H7 (cell line): ENCODE measurements at places on chromosomes 11 and 22.

DNA sequence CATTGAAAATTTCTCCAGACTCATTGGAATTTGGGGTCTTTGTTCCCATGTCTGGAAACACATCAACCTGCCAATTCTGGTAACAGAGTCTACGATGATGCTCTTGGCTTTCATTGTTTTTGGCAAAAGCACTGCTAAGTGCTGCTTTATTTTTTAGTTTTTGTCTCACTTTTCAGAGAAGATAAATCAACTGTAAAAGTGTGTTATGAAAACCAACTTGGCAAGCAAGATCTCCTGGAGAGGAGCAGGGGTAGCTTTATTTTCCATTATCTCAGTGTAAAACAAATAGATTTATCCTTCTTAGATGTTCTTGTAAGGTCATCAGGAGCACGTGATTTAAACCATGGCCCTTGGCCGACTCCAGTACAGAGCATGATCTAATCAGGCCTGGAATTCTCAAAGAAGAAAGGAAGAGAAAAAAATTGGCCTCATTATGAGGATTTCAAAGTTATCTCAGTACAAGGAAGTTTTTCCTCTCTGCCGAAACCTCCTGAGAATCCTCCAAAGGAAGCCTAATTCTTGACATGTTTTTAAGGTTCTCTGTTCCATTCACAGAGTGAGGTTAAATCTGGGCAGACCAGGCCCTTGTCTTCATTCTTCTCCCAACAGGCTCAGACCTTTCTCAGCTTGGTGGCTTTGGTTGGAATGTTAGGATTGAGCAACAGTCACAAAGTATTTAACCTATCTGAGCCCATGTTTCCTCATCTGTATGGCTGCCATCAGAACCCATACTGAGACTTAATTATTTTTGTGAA is 16.4 kb upstream of the PAMR1 start:
- no peak for DNase-seq

DNA sequence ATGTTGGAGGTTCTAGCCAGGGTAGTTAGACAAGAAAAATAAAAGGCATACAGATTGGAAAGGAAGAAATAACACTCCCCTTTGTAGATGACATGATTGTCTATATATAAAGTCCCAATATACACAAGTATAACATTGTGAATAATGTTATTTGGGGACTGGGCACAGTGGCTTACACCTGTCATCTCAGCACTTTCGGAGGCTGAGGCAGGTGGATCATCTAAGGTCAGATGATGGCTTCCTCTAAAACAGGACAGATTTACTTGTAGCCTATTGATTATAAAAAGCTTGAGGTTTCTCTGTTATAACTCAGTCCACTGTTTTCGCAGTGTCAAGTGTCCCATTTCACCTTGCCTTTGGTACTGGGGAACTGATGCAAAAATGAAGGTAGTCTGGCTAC is 19.6 kb downstream of the ATM start:
- DNase-seq, result no peak

DNA sequence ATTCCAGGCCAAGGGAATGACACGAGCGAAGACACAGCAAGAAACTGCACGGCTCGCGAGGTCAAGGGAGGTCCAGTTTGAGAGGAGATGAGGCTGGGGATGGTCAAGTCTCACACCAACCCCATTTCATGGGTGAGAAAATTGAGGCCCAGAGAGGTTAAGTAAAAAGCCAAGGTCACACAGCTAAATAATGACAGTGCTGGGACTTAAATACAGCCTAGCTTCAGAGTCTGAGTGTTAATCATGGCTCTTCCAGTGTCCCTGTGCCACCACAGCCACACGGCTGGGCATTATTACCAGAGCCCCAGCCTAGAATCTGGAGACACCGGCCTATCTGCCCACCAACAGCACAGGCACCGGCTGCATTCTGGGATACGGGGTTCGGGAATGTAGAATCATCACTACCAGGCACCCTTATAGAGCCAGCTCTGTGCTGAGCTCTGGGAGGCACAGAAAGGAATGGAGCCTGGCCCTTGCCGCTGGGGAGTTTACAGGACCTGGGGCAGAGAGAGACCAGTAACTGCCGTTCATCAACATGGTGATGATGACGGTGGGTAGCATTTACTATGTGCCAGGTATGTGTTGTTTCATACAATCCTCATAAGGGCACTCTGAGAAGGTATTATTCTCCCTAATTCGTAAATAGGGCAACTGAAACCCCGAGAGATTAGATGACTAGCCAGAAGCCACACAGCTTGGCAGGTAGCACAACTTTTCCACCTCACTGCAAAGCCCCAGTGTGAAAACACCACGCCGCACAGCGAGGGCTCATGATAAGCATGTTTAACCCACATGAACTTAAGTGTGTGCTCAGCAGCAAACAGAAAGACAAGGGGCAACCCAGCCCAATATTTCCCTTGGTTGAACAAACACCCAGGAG is 51.8 kb downstream of the CD6 start:
- DNase-seq, result no peak

GRCh38 chr11:91312541-91312940 is 912.1 kb upstream of the FAT3 start:
- no peak for DNase-seq

DNA sequence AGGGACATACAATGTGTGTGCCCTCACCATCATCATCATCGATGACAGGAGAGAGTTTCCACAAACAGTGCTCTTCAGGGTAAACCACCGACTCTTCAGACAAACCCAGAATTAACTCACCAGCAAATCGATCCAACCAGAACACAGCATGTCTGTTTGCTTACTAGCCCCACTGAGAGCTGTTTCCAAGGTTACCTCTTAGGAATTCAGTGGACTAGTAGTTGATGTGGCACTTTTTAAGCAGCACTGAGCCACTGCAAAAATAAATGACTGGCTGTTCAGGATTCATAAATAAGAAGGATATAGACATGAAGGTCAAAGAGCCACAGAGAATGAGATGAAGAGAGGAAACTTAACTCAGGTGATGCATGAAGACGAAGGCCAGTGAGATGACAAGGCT is 83.1 kb downstream of the PARVA start:
- no peak for DNase-seq

DNA sequence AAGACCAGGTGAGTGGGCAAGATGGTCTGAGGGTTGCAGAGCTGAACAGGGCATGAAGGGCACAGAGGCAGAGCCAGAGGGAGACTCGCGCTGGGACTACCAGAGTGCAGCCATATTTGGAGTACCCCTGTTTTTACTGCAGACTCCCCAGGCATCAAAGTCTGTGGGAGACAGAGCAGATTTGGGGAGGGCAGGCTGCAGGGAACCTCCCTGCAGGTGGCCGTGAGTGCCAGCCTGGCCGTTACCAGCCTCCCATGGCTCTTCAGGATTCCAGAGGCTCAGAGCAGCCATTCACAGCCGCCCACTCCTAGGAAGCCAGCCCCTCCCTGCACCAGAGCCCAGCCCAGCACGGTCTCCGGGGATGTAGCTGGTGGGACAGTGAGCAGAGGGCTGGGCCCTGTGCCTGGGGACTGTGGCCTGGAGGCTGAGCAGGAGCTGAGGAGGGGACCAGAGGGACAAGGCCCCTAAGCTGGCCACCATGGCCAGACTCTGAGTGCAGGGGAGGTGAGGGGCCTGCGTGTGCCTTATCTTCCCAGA is at the start of gene SEPTIN3:
Gene SEPTIN3 (plus strand): TSS at position 334 of the 537 bp plus-strand sequence. CDS start 2,050 bp downstream, outside the sequence.
- peak; percentile 81 for DNase-seq

GRCh38 chr22:21985214-21985613 is 2.6 kb upstream of the TOP3B start:
- no peak for DNase-seq

DNA sequence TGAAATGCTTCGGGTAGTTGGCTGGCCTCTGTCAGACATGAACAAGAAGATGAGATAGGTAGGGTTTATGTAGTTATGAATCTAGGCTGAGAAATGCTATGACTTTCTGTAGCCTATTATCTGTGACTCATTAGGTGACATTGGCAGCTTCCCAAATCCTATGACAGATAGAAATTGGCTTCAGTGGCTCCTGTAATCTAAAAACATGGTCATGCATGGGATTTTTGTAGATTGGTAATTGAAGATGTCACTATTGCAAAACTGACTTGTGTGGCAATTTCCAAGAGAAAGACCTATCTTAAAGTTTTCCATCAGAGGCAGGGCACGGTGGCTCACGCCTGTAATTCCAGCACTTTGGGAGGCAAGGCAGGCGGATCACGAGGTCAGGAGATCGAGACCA is 29.4 kb upstream of the GRIK4 start:
- DNase-seq, result no peak
